Germinal center (tissue), 1 donor: ENCODE measurements at places on chromosomes 1 and 21.

DNA sequence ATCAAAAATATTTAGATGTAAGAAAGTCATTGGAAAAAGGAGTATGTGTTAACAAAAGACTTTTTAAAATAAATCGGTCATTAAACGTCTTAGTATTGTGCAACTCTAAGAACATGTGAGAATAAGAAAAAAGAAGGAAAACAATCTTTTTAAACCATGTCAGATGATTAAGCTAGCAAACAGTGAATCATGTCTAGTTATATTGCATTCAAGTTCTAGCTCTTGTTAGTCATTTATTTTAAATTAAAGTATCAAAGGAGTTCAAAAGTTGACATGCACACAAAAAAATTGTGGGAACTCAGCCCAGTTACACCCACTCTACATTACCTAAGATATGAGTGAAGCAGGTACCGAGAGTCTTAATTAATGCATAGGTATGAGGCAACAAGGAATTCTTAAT, 9.8 kb downstream of the FRRS1 start:
- DNase-seq = no peak

- DNase-seq = no peak
These were observed 59.9 kb upstream of the QSOX1 start for GRCh38 chr1:180094705-180095295.

DNA sequence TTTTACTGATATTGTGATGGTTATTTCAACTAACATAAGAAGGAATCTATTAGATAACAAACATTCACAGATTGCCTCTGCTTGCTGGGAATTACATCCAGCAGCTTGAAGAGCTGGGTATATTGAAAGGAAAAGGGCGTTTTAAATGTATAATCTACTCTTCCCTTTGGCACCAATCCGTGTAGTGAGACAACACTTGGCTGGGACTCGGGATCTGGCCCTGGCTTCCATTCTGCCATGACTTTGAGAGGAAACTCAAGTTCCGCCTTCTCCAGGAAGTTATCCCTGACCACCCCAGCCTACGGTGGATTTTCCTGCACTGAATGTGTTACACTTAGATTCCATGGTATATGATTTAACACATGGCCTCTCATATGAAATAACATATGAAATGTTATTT, 86.9 kb upstream of the UBE2U start:
- DNase-seq = no peak

DNA sequence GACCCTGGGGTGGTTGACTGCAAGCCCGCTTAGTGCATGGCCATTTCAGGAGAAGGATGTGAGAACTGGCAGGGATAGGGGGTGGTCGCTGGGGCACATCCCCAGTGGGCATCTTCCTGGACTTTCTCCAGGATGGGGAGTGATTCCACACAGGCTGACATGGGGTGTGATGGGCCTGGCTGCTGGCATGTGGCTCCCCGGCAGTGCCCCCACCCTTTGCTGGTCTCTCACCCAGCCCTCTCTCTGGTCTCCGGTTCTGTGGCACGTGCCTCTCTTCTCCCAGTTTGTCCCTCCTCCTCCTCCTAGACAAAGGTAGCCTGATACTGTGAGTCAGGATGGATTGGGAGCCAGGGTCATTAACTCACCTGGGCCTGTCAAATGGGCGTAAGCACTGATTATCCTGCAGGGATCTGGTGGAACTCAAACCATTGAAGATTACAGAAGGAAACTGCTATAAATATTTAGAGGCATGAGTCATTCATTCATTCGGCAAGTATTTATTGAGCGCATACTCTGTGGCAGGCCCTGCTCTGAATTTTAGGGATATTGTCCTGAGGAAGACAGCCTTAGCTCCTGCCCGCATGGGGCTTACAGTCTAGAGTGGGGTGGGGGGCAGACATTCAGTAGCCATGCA, 23.6 kb upstream of the EPS8L3 start:
- DNase-seq = no peak

- DNase-seq = no peak
These were observed 98.2 kb downstream of the ZC3H11B start for GRCh38 chr1:219514728-219515127.

- no peak for DNase-seq
These were observed 45.7 kb upstream of the COX20 start for GRCh38 chr1:244789731-244790130.

DNA sequence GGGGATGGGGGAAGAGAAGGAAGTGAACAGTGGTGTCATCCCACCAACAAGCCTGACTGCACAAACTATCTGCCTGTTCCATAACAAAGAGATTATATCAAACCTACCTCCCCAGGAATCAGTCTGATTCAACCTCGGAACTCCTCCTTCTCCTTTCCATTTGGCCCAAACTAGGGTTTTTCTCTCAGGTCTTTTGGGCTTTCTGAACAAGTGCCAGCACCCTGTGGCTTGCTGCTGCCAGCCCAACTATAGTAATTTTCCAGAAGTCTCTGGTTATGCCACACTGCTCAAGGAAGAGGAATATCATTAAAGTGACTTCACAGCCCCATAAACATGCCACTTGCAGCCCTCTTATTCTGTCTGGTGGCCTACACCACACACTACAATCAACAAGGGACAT, 70.5 kb downstream of the RGS7 start:
- DNase-seq = no peak
